Right lobe of liver (tissue), 6 donors: ENCODE measurements at places on chromosomes 1 and 21.

- DNase-seq: peak; percentile 99
Observed at GRCh38 chr1:30684881-30685795, 38.2 kb downstream of the MATN1 start.

DNA sequence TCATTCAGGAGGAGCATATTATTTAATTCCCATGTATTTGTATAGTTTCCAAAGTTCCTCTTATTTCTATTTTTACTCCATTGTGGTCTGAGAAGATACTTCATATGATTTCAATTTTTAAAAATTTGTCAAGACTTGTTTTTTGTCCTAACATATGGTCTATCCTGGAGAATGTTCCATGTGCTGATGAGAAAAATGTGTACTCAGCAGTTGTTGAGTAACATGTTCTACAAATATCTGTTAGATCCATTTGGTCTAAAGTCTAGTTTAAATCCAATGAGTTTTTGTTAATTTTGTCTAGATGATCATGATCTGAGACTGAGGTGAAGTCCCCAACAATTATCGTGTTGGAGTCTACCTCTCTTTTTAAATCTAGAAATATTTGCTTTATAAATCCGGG is 14.5 kb downstream of the PSMG1 start:
- no peak for DNase-seq

- no peak for DNase-seq
Observed at GRCh38 chr1:242016479-242016878, 17.6 kb upstream of the MAP1LC3C start.

DNA sequence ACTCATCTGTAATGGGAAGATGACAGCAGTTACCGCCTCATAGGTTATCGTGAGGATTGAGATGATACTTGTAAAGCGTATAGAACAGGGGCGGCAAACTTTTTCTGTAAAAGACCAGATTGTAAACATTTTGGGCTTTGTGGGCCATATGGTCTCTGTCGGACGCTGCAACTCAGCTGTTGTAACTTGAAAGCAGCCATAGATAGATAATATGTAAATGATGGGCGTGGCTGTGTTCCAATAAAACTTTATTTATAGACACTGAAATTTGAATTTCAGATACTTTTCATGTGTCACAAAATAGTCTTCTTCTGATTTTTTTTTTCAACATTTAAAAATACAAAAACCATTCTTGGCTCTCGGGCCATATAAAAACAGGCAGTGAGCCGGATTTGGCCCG is 15.8 kb downstream of the ACTL8 start:
- no peak for DNase-seq
